ENCODE measurements at places on chromosomes 1 and 21.

DNA sequence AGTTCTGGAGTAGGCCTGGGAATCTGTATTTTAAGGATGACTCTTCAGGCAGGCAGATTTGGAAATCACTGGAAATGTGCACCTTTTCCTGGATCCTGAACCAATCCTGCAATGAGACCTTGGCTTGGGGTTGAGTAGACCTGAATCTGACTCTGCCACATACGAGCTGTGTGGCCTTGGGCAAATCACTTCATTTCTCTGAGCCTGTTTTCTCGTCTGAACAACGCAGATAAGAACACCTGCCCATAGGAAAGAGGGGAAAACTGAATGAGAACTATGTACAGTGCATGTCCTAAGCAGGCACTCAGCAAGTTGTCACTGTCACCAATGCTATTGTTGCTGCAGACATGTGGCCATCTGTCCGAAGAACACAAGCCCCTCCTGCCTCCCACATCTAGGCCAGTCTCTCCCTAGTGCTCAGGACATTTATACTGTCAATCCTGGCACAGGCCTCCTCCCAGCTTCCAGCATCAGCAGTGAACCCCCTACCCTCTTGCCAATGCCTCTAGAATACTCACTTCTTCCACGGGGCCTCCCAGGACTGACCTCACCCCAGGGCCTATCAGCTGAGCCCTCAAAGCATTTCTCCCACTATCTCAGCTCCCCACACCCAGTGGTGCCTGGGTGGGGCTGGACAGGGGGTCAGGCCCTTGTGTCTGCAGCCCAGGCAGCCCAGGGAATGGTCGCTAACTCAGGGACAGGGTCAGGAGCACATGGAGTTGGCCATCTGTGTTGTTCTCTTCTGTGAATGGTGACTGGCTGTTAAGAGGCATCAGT is 88.8 kb upstream of the ZBTB40 start:
- H3K36me3 ChIP-seq = no peaks in the 10 kb centered on the region
- H3K4me1 ChIP-seq = no peaks in the 10 kb centered on the region
- no peak overlapping the region for H3K27ac ChIP-seq
- no peak for DNase-seq
- peaks cover 9% of the 10 kb centered on the region for H3K27me3 ChIP-seq
- H3K4me3 ChIP-seq = no peak overlapping the region

- H3K36me3 ChIP-seq = no peaks in the 10 kb centered on the region
- H3K4me3 ChIP-seq = no peak overlapping the region
- no peak overlapping the region for H3K27ac ChIP-seq
- no peaks in the 10 kb centered on the region for H3K27me3 ChIP-seq
These were observed 206.8 kb downstream of the ST6GALNAC3 start for GRCh38 chr1:76281306-76281705.

- no peaks in the 10 kb centered on the region for H3K4me1 ChIP-seq
- DNase-seq = no peak
These were observed 17.5 kb upstream of the PRKAA2 start for GRCh38 chr1:56627636-56628039.

DNA sequence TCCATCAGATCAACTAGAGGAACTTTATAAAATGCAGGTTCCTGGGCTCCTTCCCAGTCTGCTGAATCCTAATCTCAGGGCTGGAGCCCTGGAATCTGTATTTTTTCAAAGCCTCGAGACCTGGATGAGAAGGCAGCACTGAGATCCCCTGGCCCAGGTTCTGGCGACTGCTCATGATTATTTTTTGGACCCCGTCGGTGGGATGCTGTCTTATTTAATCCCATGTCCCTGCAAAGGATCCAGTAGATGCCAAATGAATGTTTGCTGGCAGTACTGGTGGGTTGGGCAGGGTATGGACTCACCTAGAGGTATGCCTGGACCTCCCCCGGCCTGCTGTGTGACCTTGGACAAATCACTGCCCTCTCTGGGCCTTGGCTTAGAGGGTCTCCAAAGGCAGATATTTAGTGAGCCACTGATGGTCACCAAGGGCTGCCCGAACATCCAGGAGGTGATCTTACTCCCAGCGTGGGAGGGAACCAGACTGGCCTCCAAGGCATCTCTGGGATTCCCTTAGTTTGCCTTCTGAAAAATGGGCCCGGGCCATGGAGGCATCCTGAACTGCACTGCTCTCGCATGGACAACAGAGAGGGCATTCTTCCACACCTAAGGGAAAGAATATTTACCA is 91.6 kb upstream of the RUNX3 start:
- no peak overlapping the region for H3K4me3 ChIP-seq
- no peaks in the 10 kb centered on the region for H3K36me3 ChIP-seq
- peaks cover 38% of the 10 kb centered on the region for H3K4me1 ChIP-seq
- no peak for DNase-seq
- peak overlapping the region; percentile 99 for H3K27ac ChIP-seq

DNA sequence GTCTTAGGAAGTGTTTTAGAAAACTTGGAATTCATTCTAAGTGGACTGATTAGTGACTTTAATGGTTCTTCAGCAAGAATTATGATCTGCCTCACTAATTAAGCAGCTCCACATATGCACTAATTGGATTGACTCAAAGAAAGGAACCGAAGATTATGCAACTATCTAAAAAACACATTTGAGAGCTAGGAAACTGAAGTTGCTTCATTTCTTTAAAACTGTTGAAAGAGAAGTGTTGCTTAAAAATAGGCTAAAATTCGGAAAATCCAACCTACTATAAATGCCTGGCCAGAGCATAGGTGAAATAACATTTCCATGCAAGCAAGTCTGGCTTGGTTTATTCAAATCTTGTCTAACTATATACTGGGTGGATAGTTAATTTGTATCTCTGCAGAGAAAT is 502.9 kb upstream of the ZRANB2 start:
- H3K36me3 ChIP-seq = no peaks in the 10 kb centered on the region
- no peak for DNase-seq
- no peaks in the 10 kb centered on the region for H3K27me3 ChIP-seq
- H3K4me1 ChIP-seq = no peaks in the 10 kb centered on the region
- H3K27ac ChIP-seq = no peak overlapping the region
- no peak overlapping the region for H3K4me3 ChIP-seq

DNA sequence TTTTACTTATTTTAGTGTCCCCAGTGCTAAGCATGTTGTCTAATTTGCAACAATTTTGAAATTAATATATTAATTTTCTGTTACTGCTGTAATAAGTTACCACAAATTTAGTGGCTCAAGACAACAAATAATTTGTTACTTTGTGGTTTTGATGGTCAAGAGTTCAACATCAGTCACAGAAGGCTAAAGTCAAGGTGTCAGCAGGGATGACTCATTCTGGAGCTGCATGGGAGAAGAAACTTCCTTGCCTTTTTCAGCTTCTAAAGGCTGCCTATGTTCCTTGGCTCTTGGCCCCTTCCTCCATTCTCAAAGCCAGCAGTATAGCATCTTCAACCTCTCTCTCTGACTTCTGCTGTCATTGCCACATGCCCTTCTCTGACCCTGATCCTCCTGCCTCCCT is 271.8 kb downstream of the HLX start:
- H3K27ac ChIP-seq = no peak overlapping the region
- no peak overlapping the region for H3K4me3 ChIP-seq
- no peak for DNase-seq
- no peaks in the 10 kb centered on the region for H3K36me3 ChIP-seq
- H3K27me3 ChIP-seq = no peaks in the 10 kb centered on the region

GRCh38 chr1:192831706-192832355 is 23.0 kb downstream of the RGS2 start:
- no peak overlapping the region for H3K4me3 ChIP-seq
- no peaks in the 10 kb centered on the region for H3K36me3 ChIP-seq
- no peaks in the 10 kb centered on the region for H3K4me1 ChIP-seq

DNA sequence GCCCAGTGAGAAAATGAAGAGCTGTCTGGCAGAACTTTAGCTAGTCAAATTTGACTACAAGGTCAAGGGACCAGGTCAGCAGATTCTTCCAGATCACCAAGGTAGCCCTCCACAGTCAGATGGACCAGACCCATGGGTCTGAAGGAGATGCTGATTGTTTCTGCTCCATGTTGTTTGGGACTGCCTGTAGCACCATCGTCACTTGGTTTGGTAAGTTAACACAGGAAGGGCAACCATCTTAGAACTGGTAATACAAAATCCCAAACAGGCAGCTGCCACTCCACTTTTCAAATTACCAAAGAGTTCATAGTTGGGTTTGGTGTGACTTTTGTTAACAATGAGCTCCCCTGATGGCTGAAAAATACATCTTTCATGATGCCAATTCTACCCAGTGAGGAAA is 9.0 kb downstream of the ITPKB start:
- H3K27ac ChIP-seq = peak overlapping the region; percentile 79
- no peaks in the 10 kb centered on the region for H3K27me3 ChIP-seq
- peak overlapping the region; percentile 92 for H3K4me3 ChIP-seq
- peaks cover 89% of the 10 kb centered on the region for H3K4me1 ChIP-seq
- DNase-seq = no peak

DNA sequence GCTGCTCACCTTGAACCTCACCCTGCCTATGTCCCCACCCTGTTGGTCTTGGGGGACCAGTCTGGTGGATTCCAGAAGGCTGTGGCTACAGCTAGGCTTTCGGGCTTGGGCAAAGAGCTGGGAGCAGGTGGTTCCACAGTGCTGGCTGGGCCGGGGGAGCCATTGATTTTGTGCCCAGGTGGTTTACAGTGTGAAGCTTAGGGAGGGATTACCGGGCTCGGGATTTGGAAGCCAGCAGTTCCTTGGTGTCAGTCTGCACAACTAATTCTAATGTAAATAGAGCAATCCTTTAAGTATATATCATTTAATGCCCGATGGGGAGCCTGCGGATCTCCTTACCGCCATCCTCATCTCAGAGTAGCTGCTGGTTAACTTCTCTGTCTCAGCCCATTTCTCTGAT is 38.2 kb downstream of the PRDM16 start:
- H3K36me3 ChIP-seq = no peaks in the 10 kb centered on the region
- no peak overlapping the region for H3K4me3 ChIP-seq
- H3K27ac ChIP-seq = no peak overlapping the region
- no peaks in the 10 kb centered on the region for H3K27me3 ChIP-seq
- no peak for DNase-seq

DNA sequence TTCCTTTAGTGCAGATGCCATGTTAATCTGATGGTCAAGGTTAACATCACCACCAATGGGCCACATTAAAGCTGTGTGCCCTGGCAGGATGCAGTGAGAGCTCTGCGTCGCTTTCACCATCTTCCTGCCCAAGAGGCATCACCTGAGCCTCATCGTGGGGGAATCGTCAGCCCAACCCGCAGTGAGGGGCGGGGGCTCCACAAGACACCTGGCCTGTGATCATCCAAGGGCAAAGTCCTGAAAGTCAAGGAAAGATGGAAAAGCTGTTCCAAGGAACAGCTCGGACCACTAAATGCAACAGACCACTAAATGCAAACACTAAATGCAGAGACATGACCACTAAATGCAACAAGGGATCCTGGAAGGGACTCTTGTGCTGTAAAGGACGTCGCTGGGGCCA is 49.9 kb downstream of the WDR4 start:
- peaks cover 31% of the 10 kb centered on the region for H3K4me1 ChIP-seq
- DNase-seq = no peak
- no peak overlapping the region for H3K4me3 ChIP-seq
- H3K27ac ChIP-seq = no peak overlapping the region
- peaks cover 3% of the 10 kb centered on the region for H3K27me3 ChIP-seq

DNA sequence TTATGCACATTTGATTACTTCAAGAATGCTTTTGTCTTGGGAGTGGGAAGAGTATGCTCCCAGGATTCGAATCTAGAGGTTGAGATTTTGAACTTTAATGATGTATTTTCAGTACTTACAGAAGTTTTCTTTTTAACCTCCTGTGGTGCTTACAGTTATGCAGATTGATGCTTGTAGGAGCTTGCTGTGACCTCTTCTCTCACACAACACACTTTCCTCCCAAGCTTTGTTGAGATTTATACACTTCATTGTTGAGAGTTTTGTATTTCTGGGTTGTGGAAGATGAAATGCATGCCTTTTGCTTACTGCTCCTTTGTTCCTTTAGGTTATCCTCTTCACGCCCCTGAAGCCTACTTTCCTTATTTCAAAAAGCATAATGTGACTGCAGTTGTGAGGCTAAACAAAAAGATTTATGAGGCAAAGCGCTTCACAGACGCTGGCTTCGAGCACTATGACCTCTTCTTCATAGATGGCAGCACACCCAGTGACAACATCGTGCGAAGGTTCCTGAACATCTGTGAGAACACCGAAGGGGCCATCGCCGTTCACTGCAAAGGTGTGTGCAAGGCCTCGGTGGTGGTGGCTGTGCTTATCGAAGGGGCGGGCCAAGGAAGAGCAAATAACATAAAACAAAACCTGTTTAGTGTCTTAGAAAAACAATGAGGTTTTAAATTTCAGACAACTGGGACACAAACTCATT is 75.5 kb upstream of the GPR88 start:
- no peak overlapping the region for H3K4me3 ChIP-seq
- DNase-seq = no peak
- H3K4me1 ChIP-seq = peaks cover 9% of the 10 kb centered on the region
- peaks cover 46% of the 10 kb centered on the region for H3K36me3 ChIP-seq
- no peak overlapping the region for H3K27ac ChIP-seq

DNA sequence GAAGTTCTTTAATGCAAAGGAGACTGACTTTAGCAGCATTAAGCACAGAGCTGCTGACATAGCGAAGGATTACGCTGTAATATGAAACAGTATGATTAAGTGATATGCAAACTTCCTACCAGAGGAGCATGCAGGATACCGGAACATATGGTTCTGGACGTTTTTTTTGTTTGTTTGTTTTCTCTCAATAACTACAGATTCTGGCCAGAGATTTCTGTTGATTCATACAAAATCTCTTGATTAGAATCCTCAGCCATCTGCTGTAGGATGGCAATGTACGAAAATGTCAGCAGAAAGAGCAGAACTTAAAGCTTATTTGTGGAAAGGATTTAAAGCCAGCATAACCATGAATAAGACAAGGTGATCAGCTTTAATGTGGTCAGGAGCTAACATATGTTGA is 970.7 kb downstream of the KCNT2 start:
- no peak overlapping the region for H3K4me3 ChIP-seq
- no peak for DNase-seq
- H3K27me3 ChIP-seq = no peaks in the 10 kb centered on the region
- H3K36me3 ChIP-seq = no peaks in the 10 kb centered on the region
- no peak overlapping the region for H3K27ac ChIP-seq

DNA sequence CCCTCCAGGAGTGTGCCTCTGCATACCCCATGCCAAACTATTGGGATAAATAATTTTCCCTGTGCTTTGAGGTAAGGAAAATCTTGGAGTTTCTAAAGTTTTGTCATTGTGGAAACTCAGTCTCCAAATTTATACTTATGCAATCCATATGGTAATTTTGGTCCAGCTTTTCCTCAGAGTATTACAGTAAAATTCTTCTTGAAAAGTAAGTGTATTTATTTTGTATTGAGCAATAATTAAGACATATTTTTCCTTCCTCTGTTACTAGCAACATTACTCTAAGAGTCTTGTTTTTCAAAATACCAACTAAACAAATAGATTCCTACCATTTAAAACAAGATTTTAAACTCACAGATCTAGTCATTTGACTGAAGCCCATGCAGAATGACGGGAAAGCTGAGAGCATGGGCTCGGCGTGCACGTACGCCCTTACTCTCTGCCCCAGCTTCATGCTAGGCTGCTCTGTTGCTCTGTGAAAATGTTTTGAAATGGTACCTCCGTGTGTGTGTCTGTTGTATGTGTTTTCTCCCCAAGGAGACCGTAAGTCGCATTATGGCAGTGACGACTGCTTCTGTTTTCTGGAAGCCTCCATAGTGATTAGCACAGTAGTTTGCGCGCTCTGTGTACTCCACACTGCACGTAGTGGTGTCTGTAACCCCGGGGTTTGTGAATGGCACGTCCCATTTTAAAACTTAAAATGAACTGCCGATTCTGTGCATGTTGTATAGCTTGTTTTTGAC is 165.3 kb downstream of the SDCCAG8 start:
- H3K27ac ChIP-seq = peak overlapping the region; percentile 52
- H3K4me3 ChIP-seq = peak overlapping the region; percentile 77
- H3K36me3 ChIP-seq = no peaks in the 10 kb centered on the region
